ENCODE measurements at places on chromosomes 13 and 19.

GRCh38 chr13:52374873-52375411 lies 31.0 kb downstream of the THSD1 start:
- DNase-seq, result no peak

- no peak for DNase-seq
Measured at GRCh38 chr13:20206698-20207235, 14.0 kb upstream of the GJB2 start.

DNA sequence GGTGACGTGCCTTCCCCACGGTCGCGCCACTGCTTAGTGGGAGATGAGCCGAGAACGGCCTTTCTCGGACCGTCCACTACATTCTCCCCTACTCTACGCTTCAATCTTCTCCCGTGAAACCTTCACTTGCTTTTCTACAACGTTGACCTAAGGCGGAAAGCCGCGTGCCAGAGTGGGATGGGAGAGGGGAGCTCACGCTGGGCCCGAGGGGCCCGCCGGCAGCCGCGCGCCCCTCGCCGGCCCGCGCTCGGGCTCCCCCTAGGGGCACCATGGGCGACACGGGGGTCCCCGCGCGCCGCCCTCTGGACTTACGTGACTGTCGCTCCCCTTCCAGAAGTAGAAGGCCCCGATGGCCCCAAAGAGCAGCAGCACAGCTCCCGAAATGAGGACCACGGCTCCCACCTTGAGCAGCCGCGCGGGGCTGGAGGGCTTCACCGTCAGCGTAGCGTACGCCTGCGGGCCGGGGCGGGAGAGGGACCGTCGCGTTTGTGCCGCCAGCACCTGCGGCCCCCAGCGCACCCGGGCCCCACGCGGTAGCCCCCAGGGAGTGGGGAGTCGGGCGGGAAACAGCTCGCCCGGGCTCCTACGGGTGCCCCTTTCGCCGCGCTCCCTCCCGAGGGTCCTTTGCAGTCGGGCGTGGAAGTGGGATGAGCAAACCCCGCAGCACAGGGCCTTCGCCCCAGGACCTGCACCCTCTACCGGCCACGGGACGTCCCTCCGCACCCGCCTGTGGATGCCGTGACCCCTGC lies 727 bp downstream of the CNMD start:
- DNase-seq, result no peak

DNA sequence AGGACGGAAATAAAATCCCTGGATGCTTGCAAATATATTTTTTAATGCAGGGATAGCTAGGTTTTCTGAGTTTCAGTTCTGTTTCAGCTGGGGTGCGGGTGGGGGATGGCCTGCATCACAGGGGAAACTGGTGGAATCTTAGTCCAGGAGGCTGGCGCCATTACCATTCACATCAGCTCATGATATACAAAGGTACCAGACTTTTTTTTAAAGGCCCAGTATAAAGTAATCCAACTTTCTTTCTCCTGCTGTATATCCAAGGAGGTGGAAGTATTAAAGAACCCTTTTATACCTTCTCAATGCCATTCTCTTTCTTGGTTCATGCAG lies 343.8 kb downstream of the KCNRG start:
- no peak for DNase-seq

All from SW 1271 (cell line).